Ascending aorta (tissue), 2 donors: ENCODE measurements at places on chromosomes 7 and 10. TPM values are rescaled to one million over a fixed set of nuclear protein-coding genes. Genes with fewer than 3 reads are reported as not detected.

Gene ASNS
- 41.7 TPM for total RNA-seq

Gene CREB5
- total RNA-seq = 143 TPM

DNA sequence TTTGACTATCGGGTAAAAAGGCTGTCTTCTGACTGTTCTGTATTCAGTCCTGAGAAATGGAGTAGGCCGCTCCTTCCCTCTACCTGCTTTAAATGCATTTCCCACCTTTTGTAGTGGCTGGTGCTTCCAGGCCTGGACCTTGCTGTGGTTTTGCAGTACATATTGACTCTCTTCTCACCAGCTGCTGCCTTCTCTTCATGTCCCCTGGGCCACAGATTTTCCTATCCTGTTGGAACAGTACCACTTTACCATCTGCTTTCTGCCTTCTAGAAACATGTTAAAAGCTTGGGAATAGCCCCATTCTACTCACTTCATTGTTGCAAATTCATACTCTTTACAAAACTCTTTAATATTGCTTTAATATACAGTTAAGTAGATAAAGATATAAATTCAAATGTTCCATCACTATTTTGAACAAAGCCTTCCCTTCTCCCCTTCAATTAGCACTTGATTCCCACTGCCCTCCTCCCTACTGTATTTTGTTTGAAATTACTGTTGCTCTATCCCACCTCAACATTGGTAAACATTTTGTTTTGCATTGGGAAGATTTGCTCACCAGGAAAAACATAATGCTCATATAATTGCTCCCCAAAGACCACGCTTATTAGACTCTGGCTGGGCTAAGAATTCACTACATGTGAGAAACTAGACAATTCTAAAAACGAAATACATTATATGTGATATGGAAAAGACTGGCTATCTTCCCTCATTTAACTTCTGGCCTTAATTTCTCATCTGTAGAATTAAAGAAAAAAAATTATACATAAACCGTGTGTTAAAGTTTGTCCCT lies 17.3 kb upstream of the SEMA3C start:
- DNase-seq = no peak

DNA sequence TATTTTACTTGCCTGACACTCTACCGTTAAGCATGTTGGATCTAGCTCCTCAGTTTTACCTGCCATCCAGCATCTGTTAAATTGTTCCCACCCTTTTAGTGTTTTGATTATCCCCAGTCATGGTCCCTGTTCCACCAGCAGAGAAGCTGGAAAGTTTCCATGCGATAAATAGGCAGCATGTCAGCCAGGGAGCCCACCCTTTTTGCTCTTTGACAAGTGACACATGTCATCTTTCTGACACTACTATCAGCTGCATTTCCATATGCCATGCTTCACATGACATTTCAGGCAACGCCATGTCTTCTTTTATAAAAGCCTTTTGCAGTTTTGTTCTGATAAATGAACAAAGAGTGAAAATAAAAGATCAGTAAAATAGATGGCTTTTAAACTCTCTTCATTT lies 310.8 kb downstream of the MAGI2 start:
- no peak for DNase-seq

GRCh38 chr7:27375958-27376357 lies 133.4 kb downstream of the EVX1 start:
- DNase-seq = no peak

Gene TOMM7
- 65.1 TPM for total RNA-seq

- DNase-seq = no peak
These were observed 64.2 kb downstream of the CFAP46 start for GRCh38 chr10:132878091-132878729.

DNA sequence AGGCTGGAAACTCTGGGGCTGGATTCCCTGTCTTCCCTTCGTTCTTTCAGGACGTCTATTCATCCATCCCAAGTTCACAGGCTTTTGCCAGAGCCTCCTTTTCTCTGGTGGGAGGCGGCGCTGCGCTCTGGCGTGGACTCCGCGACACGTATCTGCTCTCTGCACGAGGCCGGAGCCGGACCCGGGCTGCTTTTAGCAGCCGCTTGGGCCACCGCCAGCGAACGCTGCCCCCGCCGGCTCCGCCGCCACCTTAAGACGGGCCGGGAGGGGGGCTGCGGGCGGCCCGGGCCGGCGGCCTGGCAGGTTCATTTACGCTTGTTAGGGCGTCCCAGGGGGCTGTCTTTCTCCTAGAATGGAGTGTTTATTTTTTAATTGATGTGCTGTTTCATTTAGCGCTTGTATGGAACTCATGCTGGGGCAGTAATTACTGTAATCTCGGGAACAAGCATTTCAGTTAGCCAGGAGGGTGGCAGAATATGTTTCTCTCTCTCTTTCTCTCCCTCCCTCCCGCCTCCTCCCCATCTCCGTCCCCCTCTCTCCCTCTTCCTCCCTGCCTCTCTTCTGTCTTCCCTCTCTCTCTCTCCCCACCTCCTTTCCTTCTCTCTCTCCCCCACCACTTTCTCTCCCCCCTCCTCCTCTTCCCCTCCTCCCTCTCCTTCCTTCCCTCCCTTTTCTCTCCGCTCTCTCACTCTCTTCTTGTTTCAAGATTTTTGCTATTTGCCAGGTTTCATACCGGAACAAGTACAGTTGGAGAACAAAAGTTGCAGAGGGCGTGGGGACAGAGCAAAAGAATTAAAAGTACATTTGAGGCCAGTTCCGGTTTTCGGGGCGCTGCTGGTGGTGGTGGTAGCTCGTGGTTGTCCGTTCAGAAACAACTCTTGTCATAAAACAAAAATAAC lies 1.3 kb upstream of the FZD8 start:
- DNase-seq = peak; percentile 86

GRCh38 chr10:97612386-97612785 lies 20.9 kb downstream of the MORN4 start:
- DNase-seq = no peak

Gene SLC12A9
- total RNA-seq = 19.4 TPM

DNA sequence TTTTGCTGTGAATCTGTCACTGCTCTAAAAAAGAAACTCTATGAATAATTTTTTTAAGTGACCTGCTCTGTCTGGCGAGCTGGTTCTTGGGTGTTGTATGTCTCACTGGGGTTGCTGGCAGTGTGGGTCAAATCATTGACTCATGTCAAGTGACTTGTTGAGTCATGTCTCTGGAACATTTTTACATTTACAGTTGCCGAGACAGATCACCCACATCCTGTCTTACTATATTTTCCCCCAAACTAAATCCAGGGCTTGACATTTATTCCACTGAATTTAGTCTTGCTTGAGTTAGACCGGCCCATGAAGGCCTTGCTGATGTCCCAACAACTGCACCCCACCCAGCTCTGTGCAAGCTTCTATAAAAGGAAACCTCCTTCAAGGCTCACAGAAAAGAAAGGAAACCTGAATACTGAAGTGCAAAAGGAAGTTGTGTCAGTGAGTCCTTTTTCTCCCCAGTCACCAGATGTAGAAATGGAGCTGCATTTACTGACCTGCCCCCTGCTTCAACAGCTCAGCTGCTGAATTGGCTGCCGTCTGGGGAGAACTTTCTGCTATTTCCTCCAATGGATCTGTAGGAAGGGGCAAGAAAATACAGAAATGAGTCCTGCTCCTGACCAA lies 290.3 kb downstream of the TNS3 start:
- DNase-seq = peak; percentile 42

- DNase-seq = no peak
These were observed 54.1 kb upstream of the TNS3 start for GRCh38 chr7:47636081-47636432.

DNA sequence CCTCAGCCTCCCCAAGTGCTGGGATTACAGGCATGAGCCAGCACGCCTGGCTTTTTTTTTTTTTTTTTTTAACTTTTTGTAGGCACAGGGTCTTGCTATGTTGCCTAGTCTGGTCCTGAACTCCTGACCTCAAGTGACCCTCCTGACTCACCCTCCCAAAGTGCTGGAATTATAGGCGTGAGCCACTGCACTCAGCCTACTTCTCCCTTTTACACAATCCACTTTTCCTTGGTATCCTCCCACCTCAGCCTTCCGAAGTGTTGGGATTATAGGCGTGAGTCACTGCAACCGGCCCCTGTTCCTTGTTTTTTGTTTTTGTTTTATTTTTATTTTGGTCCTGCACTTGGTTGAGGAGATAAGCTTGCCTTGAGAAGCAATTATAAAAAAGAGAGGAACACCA lies 75.9 kb upstream of the KMT2C start:
- no peak for DNase-seq

DNA sequence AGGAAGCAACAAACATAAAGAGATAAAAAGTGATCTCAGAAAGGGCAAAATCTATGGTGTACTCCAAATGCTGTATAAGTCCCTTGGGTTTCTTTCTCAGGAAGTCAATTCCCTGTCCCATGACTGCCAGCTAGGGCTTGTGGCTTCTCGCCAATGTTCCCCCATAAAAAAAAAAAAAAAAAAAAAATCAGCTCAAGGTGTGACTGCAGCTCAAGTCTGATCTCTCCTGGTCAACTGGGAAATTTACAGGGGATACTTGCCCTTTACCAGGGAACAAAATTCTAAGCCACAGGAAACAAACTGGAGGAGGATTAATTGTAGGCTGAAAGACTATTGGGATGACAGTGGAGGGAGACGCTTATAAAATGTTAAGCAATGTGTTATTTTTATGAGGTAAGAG lies 76.0 kb downstream of the PCGF5 start:
- DNase-seq = no peak

Gene PYROXD2
- 5.6 TPM for total RNA-seq

DNA sequence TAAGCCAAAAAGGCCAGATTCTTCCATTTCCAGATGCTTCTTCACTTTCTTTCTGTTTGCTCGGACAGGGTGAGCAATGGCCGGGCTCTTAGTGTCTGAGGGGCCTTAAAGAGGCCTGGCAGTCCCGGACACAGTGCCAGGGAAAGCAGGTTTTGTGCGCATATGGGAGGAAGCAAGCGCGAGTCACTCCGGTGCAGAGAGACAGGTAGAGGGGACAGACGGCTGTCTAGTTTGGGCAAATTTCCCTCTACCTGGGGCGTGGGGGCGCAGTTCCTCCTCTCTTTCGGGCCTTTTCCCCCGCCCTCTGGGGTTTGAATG lies 4.7 kb downstream of the NEUROD6 start:
- DNase-seq = no peak

Gene MMP21
- total RNA-seq = not detected

DNA sequence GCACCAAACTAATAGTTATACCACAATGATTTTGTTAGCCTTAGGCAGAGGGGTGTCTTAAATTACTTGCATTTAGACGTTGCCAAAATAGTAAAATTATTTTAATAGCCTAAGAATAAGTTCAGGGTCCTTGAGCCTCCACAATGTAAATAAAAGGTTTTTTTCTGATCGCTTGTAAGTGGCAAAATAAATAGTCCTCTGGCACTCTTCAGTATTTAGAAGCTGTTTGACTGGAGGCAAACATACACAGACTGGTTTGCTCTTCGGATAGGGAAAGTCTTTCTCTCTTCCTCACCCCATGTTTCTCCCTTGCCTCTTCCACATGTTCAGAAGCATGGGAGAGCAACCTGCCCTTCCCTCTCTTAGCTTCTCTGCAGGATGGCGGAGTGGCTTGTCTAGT lies 49.5 kb upstream of the FAM180A start:
- no peak for DNase-seq

Gene DPP6
- total RNA-seq = not detected

GRCh38 chr10:61000769-61001730 lies 57.1 kb upstream of the RHOBTB1 start:
- DNase-seq = no peak

Gene CPN1
- not detected for total RNA-seq

Gene COA1
- 16.3 TPM for total RNA-seq

DNA sequence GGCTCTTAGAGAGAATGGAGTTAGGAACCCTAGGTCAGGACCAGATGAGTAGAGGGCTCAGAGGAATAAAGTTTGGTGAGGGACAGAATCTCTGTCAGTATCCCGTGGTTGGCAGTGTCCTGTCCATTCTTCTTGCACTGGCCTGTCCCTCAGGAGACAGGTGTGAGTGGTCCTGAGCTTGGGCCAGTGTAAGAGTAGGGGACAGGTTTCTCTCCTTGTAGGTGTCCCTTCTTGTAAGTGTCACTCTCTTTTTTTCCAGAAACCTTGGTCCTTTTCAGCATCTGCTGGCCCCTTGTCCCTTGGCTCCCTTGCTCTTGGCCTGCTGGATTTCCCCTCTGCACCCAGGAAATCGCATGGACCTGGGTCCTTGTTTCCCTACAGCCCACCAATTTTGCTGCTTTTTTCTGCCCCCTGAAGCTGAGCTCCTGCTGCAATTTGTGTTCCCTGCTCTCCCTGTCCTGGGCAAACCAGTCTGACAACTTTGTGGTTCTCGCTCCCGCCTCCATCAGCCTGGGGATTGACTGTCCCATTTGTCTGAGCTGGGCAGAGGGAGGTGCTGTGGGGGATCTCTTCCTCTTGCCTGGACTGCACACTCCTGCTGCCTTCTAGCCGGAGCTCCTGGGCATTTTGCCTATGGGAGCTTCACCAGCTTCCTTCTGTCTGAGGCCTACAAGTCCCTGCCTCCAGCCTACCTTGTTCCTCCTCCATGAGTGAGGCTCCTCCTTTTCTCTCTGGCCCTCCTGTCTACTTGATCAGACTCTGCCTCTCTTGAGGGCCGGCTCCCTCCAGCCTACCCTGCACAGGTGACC lies 6.5 kb downstream of the TSPAN14 start:
- no peak for DNase-seq

GRCh38 chr7:157301610-157302120 lies 35.1 kb upstream of the DNAJB6 start:
- DNase-seq = no peak

- no peak for DNase-seq
These were observed 188.4 kb downstream of the PPP1R17 start for GRCh38 chr7:31875424-31875823.

DNA sequence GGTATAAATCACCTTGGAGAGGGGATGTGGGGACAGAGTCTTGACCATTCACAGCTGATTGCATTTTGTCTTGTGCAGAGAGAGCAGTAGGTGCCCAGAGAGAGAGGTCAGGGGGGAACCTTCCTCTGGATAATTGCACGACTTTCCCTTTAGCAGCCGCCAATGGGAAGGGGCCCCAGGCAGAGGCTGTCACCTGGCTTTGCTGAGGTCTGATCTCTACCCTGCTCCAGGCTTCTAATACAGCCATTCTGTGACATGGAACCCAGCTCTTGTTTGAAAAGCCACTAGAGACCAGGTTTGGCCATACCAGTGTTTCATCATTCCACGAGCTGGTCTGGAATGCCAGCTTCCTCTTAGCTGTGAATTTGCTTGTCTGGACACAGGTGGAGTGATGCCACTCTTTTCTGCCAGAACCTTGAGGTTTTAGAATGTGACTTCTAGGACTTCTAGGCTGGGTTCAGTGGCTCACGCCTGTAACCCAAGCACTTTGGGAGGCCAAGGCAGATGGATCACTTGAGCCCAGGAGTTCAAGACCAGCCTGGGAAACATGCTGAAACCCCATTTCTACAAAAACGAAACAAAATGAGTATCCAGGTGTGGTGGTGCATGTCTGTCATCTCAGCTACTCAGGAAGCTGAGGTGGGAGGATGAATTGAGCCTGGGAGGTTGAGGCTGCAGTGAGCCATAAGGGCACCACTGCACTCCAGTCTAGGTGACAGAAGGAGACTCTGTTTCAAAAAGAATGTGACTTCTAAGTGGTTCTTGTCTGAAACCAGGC lies 159.9 kb downstream of the CAMK1D start:
- no peak for DNase-seq

Gene TYW1B
- total RNA-seq = not detected
